ENCODE measurements at places on chromosomes 16 and 17.

DNA sequence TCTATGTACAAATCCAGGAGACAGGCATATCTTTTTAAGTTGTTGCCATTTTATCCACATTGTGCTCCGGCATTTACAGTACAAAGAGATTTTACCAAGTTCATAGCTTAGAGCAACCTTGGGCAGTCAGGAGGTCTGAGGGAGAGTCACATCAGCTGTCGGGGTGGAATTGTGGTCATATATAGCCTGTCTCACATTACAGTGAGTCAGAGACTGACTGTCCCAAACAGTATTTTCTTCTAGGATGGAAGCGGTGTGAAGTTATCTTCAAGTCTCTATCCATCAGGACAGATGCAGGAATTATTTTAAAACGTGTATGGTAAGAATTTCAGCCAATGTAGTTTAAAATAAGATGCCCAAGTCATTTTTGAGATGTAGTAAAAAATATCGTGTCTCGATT, 53.0 kb downstream of the GPRC5B start:
- DNase-seq: no peak

GRCh38 chr16:66886914-66887313, 6.6 kb downstream of the PDP2 start:
- DNase-seq: no peak

DNA sequence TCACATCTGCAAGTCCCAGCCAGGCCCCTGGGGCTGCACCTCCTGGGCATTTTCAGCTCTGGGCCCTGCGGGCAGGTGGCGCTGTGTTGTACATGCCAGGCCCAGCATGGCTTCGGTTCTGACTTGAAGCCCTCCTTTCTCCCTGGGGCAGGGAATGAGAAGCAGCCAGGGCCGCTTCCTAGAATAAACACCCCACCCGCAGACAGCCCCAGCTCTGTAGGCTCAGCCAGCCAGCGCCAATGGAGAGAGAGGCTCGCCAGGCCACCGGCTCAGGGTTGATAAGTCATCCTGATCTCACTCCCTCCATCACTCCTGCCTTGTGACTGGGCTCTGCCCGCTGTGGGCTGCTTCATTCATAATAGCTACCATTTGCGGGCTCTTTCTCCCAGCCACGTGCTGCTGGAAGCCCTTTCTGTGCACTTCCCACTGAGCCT, 6.0 kb upstream of the GLIS2 start:
- no peak for DNase-seq

GRCh38 chr16:4685292-4685691, 8.1 kb upstream of the NUDT16L1 start:
- no peak for DNase-seq

- DNase-seq: no peak
Observed at GRCh38 chr17:39568702-39569101, 39.0 kb downstream of the NEUROD2 start.

- no peak for DNase-seq
Observed at GRCh38 chr17:17781591-17782496, 54.9 kb downstream of the SREBF1 start.

- no peak for DNase-seq
Observed at GRCh38 chr17:76872874-76873221, 4.6 kb downstream of the MGAT5B start.

DNA sequence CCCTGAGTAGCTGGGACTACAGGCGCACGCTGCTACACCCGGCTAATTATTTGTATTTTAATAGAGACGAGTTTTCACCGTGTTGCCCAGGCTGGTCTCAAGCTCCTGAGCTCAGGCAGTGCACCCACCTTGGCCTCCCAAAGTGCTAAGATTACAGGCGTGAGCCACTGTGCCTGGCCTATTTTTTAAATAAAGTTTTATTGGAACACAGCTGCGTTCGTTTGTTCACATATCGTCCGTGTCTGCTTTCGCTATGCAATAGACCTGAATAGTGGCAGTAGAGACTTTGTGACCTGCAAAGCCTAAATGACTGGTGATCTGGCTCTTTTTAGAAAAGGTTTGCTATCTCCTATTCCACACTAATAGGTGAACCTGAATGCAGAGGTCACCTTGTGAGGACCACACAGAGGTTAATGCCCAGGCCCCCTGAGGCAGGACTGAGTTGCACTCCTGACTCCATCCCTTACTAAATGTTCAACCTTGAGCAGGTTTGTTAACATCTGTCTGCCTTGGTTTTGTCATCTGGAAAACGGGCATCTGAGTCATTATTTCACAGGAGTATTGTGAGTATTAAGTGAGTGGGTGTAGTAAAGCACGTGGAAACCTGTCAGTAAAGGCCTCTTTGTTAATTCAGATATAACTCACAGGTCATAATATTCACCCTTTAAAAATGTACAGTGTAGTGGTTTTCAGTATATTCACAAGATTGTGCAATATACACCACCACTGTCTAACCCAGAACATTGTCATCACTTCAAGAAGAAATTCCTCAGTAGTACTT, 157.5 kb upstream of the CACNG5 start:
- DNase-seq: no peak

DNA sequence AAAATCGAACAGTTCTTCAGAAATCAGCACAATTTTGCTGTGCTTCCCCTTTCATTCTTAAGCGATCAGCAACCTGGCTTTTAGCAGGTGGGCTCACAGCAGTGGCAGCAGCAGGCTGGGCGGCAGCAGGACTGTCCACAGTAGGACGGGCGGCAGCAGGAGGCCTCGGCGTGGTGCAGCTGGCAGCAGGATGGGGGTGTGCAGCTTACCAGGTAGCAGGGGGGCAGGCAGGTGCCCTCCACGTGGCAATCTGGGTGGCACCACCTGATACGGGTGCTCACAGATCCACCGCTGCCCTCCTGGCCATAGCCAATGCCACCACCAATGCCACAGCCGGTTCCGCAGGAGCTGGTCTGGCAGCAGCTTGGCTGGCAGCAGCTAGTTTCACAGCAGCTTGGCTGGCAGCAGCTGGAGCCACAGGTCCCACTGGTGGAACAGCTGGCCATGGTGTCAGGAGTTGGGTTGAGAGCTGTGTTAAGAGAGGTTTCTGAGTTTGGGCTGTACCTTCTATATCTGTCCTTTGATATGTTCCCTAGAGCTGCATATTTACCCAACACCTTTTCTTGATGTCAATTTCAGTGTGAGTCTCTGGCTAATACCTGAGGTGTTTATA, at the start of gene KRTAP1-4:
Gene KRTAP1-4 (minus strand): TSS at position 563 of the 613 bp plus-strand sequence. CDS start 117 bp downstream, at position 446.
- DNase-seq: no peak

GRCh38 chr17:75854101-75854748, 910 bp downstream of the WBP2 start:
- DNase-seq: no peak

GRCh38 chr16:15564604-15565339, 78.2 kb downstream of the MARF1 start:
- no peak for DNase-seq

GRCh38 chr16:79097771-79098170, 502.8 kb downstream of the MAF start:
- no peak for DNase-seq

DNA sequence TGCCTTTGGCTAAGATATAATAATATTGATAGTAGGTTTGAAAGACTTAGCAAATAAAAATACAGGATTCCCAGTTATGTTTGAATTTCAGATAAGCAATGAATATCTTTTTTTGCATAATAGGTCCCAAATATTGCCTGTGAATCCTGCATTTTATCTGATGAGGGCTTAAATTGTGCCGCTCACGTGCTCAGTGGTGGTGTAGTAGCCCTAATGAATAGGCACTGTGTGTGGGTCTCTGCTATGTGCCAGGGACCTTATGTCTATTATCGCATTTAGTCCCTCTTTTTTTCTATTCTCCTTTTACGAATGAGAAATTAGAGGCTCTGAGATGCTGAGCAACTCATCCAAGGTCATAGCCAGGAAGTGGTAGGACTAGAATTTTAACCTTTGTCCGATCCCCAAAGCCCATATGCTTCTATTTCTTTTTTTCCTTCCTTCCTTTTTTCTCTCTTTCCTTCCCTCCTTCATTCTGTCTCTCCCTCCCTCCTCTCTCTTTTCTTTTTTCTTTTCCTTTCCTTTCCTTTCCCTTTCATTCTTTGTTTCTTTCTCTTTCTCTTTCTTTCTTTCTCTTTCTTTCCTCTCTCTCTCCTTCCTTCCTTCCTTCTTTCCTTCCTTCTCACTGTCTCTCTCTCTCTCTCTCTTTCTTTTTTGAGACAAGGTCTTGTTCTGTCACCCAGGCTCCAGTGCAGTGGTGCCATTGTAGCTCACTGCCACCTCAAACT, 47.2 kb downstream of the RGS9 start:
- DNase-seq: no peak

DNA sequence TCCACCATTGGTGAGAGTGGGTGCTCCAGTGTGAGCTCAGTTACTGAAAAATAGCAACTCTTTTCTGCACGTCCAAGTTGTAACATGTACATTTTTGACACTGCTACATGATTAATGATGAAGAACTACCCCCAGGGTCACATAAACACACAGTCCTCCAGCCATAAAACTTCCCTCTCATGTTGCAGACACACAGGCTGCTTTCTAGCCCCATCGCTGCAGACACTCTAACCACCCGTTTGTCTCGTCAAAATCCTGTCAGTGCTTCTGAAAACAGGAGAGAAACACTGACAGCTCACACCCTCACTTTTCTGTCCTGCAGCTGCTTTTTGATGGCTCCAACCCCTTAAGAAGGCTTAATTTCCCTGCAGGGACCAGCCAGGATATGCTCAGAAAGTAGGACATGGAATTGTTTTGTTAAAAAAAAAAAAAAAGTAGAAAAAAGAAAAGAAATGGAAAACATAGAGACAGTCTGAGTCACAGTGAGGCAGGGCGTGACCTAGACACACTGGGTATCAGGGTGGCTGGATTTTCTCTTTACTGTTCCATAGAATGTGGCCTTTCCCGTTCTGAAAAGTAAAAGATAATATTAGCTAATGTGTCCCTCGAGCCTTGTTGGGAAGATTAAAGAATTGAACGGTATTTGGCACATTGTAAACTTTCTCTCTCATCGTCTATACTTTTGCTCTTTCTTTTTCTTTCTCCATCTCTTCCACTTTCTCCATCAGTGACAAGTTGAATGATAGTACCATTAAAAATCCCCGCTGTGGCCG, 20.7 kb upstream of the CCL5 start:
- DNase-seq: no peak

DNA sequence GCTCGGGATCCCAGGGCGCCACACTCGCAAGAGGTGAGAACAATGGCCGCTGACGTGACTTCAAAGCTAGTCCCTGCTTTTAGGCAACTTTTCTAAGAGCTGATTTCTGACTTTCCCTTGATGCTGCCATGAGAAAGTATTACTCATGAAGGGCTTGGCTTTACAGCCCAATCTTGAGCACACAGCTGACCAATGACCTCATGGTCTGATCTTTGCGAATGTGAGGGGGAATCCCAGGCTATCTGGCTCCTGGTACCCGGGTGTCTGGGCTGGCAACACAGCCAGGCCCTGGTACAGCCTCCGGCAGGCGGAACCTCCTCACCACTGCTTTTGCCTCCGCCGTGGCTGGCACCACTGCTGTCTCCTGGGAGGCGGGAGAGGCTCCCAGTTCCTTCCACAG, 17.5 kb downstream of the NDUFAF8 start:
- DNase-seq: no peak

DNA sequence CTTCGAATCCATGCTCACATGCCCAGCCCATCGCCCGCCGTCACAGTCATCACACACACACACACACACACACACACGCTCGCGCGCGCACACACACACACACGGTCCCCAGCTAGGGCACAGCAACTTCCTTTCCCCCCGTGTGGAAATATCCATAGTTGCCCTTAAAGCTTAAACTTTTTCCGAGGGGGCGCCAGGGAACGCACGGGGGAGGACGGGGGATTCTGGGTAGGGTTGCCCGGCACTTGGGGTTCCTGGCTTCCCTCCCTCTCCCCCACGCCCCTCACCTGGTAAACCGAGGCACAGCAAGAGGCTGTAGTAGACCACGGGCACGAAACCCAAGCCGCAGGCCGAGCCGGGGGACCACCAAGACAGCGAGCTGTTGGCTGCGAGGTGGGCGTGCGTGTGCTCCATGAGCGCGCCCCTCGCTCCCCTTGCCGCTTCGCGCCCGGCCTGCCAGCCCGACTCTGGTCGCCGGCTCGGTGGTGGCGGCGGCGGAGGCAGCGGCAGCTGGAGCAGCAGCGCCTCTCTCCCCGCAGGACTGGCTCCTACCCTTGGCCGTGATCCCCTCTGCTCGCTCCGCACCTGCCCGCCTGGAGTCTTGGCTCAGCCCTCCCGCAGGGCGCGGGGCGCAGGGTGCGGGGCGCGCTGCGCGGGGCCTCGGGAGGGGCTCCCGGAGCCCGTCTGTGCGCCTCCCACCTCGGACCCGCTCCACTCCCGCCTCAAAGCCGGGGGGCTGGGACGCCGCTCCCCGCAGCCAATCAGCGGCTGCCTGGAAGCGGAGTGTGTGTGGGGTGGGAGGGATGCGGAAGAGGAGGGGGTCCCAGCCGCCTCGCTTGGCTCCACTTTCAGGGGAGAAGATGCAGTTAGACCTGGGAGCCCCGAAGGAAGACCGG, at the start of gene GPR139:
Gene GPR139 (minus strand): TSS at position 688 of the 896 bp plus-strand sequence. CDS start 274 bp downstream, at position 414.
- no peak for DNase-seq

GRCh38 chr17:72063262-72063661, 57.6 kb upstream of the SOX9 start:
- no peak for DNase-seq

- no peak for DNase-seq
Observed at GRCh38 chr17:33838281-33838680, 416.8 kb upstream of the CCL2 start.

- no peak for DNase-seq
Observed at GRCh38 chr16:64305663-64306062, 816.2 kb downstream of the CDH11 start.

DNA sequence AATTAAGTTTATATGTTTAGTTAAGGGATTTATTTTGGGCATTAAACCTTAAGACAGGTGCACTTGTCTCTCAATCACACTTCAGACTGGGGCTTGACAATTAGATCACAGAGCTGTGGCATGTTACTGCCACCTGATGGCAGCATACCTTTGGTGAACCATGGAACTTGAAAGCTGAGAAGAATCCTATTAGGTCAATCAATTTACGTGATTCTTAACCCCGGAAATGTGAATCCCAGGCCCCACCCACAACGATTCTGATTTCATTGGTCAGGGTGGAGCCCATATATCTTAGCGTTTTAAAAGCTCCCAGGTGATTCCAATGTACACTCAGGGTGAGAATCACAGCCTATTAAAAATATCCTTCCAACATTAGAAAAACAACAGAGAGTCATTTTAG, 91.0 kb downstream of the GSG1L start:
- peak; percentile 15 for DNase-seq

GRCh38 chr16:56608043-56608875, at the start of gene MT2A:
MT2A (plus strand) TSS chr16:56608584; CDS start chr16:56608656, 72 bp downstream.
- DNase-seq: peak; percentile 88

DNA sequence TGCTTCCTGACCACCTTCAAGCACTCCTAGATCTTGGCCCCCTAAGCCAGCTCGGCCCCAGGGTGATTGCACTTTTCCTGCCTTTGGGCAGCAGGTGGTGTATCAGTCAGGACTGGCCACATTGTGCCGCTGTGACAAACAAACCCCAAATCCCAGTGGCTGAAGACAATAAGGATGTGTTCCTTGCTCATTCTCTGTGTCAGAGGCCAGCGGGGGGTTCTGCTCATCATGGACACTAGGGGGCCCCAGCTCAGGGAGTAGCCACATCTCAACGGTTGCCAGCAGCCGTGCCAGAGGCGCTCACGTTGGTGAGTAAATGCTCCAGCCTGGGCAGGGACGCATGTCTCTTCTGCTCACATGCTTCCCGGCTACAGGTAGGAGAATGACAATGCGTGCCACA, 60.4 kb downstream of the ZDHHC7 start:
- peak; percentile 15 for DNase-seq

Measured in activated CD4-positive, alpha-beta T cell treated with anti-CD3 and anti-CD28 coated beads for 24 hours (primary cell).